CD4-positive, alpha-beta T cell treated with Interleukin-2 at 100 ng/mL for 4 hours (primary cell): ENCODE measurements at places on chromosomes 5 and 9.
A peak's percentile ranks its signal among the peaks of the same experiment; 100 is the strongest.

- DNase-seq, result no peak
These were observed 38.5 kb downstream of the TARS1 start for GRCh38 chr5:33479311-33479710.

DNA sequence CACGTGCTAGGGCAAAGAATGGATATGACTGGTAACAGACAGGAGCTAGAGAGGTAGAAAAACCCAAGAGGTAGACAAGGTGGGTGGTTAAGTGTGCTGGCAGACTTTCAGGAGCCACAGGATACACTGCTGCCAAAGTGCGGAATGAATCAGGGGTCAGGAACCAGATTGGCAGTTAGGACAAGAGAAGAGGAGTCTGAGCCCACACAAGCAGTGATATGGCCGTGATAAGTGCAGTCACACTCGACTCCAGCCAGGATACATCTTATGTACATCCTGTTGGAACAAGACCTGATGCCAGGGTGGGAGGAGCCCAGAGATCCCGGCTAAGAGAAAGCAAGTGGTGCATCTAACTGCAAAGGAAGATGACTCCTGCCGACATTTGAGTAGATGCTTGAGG, 10.0 kb downstream of the SLIT3 start:
- DNase-seq, result no peak

- DNase-seq, result no peak
These were observed 3.7 kb upstream of the COL5A1 start for GRCh38 chr9:134637696-134638501.

GRCh38 chr9:109568568-109569210, 70.6 kb upstream of the PTPN3 start:
- no peak for DNase-seq

- no peak for DNase-seq
These were observed 47.8 kb downstream of the RALGPS1 start for GRCh38 chr9:126962336-126962735.

DNA sequence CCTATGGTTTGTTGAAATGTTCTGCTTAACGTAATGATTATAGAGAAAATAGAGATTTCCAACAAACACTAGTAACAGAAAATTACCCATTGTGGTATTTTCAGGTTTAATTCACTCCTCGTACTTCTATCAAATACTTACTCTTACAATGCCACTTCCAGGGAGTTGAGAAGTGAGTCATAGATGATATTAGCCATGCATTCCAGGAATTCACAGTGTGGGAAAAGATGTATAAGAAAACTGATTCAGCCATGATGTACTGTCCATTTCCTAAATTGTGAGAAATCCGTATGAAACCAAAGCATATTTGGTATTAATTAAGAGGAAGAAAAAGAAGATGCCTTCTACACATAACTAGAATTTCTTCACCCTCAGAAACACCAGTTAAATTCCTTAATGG, 1854.6 kb upstream of the WWC1 start:
- DNase-seq, result no peak

GRCh38 chr5:176670449-176670848, 23.2 kb downstream of the TSPAN17 start:
- DNase-seq, result no peak

DNA sequence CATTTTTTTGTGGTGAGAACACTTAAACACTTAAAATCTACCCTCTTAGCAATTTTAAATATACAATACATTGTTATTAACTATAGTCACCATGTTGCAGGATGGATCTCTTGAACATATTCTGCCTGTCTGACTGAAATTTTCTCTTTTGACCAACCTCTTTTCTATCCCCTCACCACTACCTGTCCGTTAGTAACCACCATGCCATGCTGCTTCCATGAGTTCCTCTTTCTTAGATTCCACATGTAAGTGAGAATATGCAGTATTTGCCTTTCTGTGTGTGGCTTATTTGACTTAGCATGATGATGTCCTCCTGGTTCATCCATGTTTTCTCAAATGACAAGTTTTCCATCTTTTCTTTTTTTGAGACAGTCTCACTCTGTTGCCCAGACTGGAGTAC, 48.5 kb upstream of the NAA35 start:
- no peak for DNase-seq

GRCh38 chr5:83672646-83673045, 48.0 kb downstream of the HAPLN1 start:
- no peak for DNase-seq

DNA sequence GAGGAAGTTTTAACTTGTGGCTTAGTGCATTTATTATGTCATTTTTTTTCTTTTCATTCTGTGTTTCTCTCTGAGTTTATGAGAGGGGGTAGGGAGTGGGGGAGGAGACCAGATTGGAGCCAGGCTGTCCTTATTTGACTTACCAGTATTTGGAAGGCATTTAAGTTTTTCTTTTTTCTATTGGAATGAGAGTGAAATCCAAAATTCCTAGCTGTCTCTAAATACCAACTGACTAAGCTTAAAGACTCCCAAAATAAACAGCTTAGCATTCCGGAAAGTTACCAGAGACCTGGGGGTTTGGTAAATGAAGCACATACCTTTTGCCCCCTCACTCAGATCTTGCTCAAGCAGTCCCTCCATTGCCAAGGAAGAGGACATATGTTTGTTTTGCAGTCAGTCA, 581.9 kb upstream of the BRINP1 start:
- DNase-seq, result no peak

GRCh38 chr9:95171001-95171400, 146.5 kb downstream of the FANCC start:
- no peak for DNase-seq

GRCh38 chr5:114062932-114063867, 298.7 kb upstream of the KCNN2 start:
- no peak for DNase-seq

- DNase-seq, result no peak
These were observed 62.7 kb downstream of the SNX24 start for GRCh38 chr5:122908108-122908507.

GRCh38 chr5:67211926-67212325, 15.3 kb upstream of the CD180 start:
- DNase-seq, result no peak

DNA sequence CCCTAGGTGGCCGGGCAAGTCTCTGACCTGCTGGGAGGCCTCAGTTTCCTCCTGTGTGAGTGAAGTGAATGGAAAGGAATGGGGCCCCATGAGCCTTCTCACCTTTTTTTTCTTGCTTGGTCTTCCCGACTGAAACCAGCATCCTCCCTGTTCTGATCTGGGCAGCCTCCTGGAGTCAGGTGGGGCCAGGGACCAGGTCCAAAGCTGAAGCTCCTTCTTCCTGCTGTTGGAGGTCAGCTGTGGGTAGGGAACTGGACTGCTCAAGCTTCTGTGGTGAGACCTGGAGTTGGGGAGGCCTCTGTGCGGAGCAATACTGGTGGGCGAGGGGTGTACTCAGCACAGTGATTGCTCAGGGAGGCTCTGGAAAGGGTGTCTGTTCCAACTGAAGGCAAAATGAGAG, 99.7 kb downstream of the PCSK1 start:
- no peak for DNase-seq

DNA sequence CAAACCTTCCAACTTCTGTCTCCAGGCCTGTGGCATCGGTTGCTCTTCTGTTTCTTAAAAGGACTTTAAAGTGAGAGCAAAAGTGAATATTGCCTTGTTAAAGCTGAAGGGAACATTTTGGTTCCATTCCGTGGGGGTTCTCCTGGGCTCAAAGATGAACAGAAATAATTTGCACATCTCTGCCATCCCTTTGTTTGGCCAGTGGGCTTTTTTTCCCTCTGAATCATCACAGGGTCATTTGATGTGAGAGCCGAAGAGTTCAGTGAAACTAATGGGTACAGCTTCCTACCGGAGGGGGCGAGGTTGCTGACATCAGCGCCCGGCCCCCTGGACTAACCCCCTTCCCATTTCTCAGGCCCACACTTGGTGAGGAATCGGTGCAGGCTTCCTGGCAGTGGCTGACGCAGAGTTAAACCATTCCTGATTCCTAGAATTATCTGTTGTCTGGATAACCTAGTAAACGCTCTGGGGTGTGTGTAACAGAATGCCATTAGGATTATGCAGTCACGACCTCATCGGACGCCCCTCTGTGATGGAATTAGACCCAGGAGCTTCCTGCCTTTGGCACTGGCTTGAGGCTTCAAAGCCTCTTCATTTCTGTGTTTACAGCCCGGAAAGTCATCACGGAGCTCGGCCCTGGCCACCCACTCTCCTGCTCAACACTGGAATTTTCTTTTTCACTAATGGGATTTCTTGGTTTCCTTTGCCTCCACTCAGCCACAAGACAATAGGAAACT, 61.6 kb upstream of the RPL26L1 start:
- peak; percentile 7 for DNase-seq

DNA sequence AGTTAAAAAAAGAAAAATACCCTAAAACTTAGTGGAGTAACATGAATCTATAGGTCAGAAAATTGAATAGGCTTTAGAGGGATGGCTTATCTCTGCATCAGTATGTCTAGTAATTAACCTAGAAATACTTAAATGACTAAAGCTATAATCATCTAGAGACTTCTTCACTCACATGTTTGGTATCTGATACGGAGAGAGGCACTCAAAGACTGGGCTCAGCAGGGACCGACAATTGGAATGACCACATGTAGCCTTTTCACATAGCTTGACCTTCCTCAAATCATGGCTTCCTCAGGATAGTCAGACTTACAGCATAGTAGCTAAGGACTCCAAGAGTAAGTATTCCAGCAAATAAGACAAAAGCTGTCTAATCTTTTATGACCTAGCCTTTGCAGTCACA, 105.3 kb upstream of the RORB start:
- DNase-seq, result no peak

DNA sequence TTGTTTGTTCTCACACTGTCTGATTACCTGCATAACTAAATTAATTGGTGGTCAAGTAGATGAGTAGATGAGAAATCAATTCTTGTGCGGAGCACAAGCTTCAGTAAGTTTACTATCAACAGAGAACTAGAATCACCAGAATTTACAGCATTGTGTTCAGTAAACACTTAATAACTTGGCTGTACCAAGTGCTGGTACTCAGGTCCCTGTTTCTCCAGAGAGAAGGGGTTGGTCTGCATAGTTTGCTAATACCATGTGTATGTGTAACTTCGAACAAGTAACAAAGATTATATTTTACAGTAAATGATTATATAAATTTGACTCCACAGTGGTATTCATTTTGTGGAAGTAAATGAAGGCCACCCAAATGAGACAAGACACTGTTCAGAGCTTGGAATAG, 146.3 kb downstream of the PCSK5 start:
- no peak for DNase-seq

DNA sequence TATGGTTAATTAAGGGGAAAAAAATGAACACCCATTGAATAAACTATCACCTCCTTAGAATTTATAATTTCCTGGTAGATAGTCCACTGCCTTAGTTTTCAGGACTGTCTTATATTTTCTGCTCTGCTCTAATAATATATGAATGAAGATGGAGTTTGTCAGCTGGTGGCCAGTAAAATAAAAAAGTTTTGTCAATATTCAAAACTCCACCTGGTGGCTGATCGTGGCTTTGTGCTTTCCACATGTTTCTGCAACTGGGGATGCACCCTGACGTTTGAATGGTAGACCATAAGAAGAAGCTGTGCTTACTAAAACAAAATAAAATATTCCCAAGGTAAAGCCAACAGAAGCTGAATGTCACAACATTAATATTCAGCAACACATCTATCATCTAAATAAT, 286.6 kb upstream of the IZUMO3 start:
- DNase-seq, result no peak

- DNase-seq, result no peak
These were observed 670 bp upstream of the FBP1 start for GRCh38 chr9:94639999-94640376.

- DNase-seq, result no peak
These were observed 713.4 kb upstream of the PTPRD start for GRCh38 chr9:11326231-11326630.

DNA sequence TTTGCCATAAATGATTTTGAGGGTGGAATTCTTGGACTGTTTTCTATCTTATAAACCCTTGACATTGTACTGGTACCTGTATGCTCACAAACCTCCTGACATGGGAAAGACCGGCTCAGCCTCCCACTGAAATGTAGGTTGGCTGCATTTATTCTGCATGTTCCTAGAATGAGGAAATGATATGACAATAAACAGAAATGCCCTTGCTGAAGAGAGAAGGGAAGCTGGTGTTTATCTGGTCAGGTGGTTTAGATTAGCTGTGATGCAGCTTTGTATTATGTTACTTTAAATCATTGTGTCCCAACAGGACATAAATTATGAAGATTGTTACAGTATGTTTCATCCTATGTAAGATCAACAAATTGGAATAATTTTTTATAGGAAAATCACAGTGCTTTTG, 23.1 kb upstream of the CATSPER3 start:
- no peak for DNase-seq

DNA sequence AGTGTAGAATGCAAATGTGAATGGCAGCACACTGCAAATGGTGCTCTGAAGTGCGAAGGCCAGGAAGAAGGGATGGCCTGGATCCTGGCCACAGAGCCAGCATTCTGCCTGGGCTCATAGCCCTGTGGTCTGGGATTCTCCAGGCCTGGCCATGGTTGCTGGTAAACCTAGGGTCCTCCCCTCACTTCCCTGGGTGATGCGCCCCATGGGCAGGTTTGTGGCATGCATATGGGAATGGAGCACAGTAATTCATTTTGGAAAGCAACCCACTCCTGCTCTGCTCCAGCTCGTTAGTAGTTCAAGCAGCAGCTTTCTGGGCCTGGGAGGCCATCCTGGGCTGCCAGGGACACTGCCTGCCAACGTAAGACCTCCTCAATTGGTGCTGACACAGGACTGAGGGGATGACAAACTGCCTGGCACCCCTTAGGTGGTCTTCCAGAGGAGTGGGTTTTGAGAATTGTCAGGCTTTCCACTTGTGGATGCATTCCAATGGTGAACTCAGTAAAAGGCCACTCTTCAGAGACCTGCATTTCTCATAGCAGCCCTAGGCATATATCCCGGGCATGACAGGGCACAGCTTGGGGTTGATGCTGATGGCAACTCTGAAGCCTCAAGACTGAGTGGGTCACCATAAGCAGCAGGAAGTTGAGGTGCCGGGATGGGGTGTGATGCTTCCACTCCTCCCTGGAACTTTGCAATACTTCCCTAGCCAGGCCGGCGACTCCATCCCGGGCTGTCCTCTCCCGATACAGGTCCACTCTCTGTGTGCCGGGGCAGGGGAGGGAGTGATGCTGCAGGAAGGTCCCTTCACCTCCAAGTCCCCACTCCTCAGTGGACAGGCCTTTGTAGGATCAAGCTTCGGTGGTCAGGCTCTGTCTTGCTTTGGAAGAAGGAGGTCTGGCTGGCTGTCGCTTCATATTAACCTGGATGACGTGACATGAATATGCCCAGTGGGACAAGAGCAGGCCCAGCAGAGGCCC, 1.2 kb upstream of the SLC25A48 start:
- no peak for DNase-seq

GRCh38 chr5:151672516-151672915, 14.2 kb downstream of the SPARC start:
- DNase-seq, result no peak

GRCh38 chr9:118670011-118670953, 699.0 kb downstream of the BRINP1 start:
- no peak for DNase-seq

GRCh38 chr5:1671351-1671750, 128.3 kb downstream of the MRPL36 start:
- DNase-seq, result no peak

- DNase-seq, result no peak
These were observed 35.6 kb downstream of the PRRX2 start for GRCh38 chr9:129701054-129701453.
